Cardiac fibroblast (primary cell): ENCODE measurements at places on chromosomes 1 and 21.
A peak's percentile ranks its signal among the peaks of the same experiment; 100 is the strongest.

- DNase-seq: peak; percentile 55
These were observed 529 bp downstream of the EGLN1 start for GRCh38 chr1:231421546-231421970.

GRCh38 chr1:88983791-88984559, 8.5 kb downstream of the KYAT3 start:
- peak; percentile 81 for DNase-seq

- no peak for DNase-seq
These were observed 1.7 kb downstream of the TMEM125 start for GRCh38 chr1:43271186-43272118.

- no peak for DNase-seq
These were observed 24.6 kb downstream of the RNASEL start for GRCh38 chr1:182564406-182565004.

DNA sequence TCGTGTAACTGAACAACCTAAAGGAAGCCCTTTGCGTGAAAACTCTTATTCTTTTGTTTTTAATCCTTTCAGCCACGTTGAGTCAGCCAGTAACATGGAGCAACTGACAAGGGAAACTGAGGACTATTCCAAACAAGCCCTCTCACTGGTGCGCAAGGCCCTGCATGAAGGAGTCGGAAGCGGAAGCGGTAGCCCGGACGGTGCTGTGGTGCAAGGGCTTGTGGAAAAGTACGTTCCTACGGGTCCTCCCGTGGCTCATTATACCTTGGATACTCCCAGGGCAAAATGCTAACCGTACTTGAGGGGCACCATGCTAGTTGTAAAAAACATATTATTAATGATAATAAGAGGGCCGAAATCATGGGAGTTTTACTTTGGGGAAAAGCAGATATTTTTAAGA, 49.4 kb downstream of the LAMC2 start:
- DNase-seq: peak; percentile 35

GRCh38 chr1:64403331-64403730, 66.6 kb upstream of the CACHD1 start:
- DNase-seq: no peak

DNA sequence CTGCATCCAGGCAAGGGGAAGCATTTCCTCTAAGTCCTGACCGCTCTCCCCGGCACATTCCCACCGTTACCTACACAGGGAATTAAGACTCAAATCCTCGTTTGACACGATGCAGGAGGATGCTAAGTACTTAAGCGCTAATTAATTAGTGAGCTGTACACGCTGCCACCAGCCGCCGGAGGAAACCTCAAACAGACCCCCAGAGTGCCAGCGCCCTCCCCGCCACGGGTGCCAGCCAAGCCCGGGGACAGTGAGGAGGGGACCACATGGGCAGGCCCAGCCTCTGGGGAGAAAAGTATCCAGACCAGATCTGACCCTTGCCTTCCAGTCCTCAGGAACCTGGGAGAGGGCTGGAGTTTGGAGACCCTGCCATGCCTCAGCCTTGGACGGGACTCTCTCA, 17.4 kb upstream of the CASZ1 start:
- no peak for DNase-seq

DNA sequence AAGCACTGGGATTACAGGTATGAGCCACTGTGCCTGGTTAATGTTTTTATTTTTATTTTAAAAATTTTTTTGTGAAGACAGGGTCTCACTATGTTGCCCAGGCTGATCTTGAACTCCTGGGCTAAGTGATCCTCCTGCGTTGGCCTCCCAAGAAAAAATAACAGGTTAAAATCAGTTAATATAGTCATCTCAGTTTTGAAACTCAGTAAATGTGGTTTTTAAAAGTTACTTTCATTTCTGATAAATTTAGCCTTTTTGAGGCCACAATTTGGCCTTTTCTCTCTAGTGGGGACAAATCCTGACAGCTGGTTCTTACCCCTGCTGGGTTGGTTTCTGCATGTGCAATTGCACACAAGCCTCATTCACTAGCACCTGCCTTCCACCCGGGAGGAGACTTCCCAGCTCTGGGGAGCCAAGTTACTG, 13.3 kb downstream of the PMF1 start:
- DNase-seq: no peak

DNA sequence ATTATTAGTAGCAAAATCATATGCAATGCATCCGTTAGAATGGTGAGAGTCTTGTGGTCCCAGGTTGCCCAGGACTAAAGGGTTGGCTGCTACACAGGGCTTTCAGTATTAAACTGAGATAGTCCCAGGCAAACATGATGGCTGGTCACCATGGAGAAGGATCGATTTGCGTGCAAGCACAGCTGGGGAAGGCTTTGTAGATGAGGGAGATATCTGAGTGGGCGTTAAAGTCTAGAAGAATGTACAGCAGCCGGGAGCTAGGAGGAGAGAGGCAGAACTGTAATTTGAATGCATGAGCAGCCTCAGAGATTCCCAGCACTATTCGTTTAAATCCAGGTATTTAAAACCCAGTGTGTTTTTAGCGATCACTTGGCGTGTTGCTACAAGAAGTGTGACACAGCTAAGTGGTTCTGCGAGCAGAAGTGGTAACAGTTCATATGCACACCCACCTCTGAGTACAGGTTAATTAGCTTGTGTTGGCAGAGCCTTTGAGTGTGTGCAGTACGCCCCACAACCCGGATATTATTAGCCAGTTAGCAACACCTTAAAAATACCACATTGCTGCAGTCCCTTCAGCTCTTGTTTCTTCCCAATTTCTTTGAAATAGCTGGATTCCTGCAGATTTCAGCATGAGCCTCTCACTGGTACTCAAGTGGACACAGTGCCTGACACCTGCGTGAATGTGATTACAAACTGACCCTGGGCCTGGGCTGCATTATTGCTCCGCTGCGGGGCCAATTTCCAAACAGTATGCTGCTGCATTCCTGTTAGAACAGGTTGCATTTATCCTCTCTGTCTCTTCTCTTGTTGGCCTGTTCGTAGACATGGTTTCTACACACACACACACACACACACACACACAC, 67.2 kb upstream of the SCAF4 start:
- no peak for DNase-seq

GRCh38 chr1:64962441-64962840, 3.9 kb downstream of the JAK1 start:
- DNase-seq: no peak

- no peak for DNase-seq
These were observed 8.8 kb upstream of the ETV3 start for GRCh38 chr1:157147037-157147436.

DNA sequence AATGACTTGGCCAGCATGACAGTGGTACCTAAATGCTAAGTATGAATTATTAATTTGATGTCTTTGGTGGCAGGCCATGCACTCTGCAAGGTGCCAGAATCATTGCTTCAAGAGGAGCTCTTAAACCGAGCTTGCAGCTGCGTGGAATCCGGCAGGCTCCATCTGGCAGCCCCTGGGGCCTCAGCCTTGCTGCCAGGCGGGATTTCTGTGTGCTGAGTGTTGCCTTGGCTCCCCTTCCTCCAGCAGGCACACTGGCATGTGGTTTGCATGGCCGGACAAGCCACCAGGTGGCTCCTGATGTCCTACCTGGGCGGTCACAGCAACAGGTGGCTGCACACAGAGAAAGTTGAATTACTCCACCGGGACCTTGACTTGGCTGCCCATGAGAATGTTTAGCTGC, 155.4 kb downstream of the URB2 start:
- no peak for DNase-seq

GRCh38 chr1:245060684-245061374, 94.0 kb upstream of the KIF26B start:
- DNase-seq: peak; percentile 95

- no peak for DNase-seq
These were observed 42.4 kb upstream of the AK4 start for GRCh38 chr1:65105596-65105995.

DNA sequence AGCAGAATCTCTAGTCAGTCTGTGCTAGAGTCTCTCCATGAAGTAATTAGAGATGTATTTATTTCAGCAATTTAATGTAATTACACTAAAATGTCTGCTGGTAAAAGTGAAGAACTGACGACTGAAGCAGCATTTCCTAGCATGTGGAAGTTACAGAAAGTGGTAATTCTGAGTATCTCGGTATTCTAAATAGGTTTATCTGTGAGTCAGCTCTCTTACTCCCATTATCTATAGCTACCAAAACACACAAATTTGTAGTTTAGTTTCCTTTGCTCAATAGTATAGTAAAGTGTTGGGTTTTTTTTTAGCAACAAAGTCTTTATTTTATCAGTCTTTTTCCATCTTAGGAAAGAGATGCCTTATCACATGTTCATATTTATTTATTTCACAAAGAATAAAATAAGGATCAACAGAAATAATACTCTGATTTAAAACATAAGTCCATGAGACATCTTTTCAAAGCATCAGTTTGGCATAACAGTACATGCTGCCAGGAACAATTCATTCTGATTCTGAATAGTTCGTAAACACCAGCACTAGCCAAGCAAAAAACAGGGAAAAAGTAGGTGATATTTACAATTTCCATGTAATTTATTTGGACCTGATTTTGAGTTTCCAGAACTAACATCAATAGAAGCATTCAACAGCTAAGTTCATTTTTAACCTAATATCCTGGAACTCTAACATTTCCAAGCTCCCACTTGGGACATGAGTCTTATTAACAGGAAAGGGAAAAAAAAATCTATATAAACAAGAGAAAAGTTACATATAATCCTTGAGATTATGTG, 76.3 kb downstream of the KCNT2 start:
- no peak for DNase-seq

- no peak for DNase-seq
These were observed 172.2 kb upstream of the C8B start for GRCh38 chr1:57137980-57138379.

DNA sequence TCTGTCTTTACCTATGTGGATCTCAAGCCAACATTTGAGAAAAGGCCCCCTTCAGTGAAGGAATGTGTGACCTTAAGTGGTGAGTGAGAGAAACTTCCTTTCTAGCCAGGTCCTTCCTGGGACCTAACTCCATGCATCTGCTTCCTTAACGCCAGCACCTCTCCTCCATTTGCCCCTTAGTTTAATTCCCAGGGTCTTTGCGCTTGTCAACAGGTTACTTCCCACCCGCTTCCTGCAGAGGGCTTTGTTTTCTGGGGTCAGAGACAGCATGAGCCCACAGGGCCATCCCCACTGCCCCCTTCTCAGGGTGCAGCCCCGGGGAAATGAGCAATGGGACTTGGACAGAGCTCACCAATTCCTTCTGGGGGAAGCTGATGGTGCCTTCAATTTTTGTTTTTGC, 54.8 kb downstream of the EVA1C start:
- DNase-seq: no peak

DNA sequence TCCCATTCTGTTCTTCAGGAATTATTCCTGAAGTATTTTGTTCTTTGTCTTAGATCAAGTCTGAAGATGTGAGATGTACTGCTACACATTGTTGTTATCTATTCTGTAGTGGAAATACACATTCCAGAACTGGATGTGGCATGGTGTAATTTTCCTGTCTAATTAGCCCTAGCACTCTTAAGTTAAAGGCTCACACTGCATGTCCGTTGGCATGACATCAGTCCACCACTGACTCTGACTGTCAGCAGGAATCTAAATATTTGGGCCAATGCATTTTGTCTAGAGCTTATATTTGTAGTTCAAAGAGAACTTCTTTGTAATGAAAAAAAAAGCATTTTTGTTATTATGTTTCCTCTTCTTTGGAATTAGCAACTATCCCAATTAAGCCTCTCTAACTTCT, 201.0 kb downstream of the S1PR1 start:
- no peak for DNase-seq

- DNase-seq: peak; percentile 93
These were observed 1.3 kb upstream of the SLC16A1 start for GRCh38 chr1:112957133-112957812.

- DNase-seq: no peak
These were observed 40.5 kb downstream of the C1orf198 start for GRCh38 chr1:230827801-230828200.

DNA sequence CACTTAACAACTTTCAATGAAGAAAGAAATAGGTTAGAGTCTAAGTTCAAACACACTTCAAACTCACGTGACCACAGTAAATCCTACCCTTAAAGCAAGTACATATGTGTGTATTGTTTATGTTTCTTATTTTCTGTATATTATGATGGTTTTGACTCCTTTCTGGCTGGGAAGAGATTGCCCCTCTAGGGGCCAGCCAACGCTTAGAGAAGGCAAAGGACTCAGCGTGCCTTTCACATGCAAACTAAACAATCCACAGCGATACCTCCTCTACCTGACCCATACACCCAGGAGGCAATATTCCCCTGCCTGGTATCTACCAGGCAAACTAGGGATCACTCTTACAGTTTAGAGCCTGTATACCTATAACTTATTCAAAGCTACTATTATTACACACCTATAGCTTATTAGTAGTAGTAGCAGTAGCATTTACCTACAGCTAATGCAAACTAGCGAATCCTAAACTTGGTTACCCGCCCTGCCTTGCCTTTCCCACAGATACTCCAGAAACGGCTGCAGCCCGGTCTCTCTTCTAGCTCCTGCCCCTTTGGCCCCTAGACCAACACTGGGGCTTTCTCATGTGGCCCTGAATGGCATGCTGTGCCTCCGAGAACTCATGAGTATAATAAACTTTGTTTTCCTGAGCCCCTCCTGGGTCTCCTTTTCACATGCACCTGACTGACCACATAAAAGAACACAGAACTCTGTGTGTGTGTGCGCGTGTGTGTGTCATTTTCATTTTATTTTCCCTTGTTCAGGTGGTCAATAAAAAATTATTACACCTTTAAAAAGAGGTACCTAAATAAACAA, 14.0 kb downstream of the NRIP1 start:
- no peak for DNase-seq

DNA sequence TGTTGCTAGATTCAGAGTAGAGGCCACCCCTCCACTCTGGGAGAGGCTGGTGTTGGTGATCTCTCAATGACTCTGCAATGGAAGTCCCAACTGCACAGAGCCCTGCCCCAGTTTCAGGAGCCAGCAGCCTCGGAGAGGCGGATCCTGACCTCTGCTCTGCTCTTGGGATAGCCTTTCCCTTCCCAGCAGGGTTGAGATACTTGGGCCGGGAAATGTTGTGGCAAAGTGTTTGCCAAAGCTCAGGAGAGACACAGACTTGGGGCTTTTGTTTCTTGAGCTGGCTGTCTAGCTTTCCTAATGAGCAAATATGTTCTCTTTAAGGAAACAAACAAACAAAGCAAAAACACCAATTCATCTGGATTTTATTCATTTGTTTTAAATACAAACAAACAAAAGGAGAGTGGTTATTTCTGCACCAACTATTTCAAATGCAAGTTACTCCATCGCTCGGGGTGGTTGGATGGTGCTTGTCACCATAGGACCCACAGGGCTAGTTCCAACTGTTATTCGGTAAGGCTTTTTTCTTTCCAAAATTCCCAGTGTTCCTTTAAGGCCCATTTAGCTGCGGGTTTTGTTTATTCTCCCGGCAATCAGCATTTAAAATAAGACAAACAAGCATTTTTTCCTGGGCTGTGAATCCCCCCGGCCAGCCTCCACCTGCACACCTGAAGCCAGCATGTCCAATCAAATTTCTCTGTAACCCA, 193.9 kb upstream of the LMO4 start:
- DNase-seq: no peak

DNA sequence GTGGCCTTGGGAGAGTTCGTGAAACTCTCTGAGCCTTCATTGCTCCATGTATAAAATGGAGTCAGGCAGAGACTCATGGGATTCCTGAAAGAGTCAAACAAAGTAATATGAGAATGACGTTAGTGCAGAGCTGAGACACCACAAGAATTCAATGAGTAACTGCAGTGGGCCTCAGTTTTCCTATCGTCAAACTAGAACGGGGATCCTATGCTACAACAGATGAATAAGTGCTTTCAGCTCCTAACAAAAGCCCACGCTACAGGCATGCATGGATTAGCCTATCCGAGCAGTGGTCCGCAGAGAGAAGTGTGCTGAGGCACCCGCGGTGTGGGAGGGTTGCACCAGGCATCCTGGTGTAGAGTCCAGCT, 124.7 kb downstream of the SYF2 start:
- DNase-seq: no peak

GRCh38 chr1:2462819-2463218, 13.3 kb upstream of the PLCH2 start:
- DNase-seq: no peak
